ENCODE measurements at places on chromosomes 16 and 17. TPM values are rescaled to one million over a fixed set of nuclear protein-coding genes. Genes with fewer than 3 reads are reported as not detected.

TMEM204 gene
- total RNA-seq = not detected

CCL23 gene
- total RNA-seq = not detected

DNASE1L2 gene
- 0.77 TPM for total RNA-seq

CHST4 gene
- 0.10 TPM for total RNA-seq

GPRC5B gene
- total RNA-seq = 26.3 TPM

NOXO1 gene
- 0.52 TPM for total RNA-seq

MILR1 gene
- total RNA-seq = 2.0 TPM

TBC1D3I gene
- total RNA-seq = 0.27 TPM

CCL18 gene
- not detected for total RNA-seq

SLC13A2 gene
- total RNA-seq = 0.15 TPM

ITGB3 gene
- 4.6 TPM for total RNA-seq

PYDC1 gene
- total RNA-seq = not detected

PRAC1 gene
- not detected for total RNA-seq

CCL8 gene
- total RNA-seq = not detected

CLEC18A gene
- total RNA-seq = 0.06 TPM

EFNB3 gene
- total RNA-seq = 1.6 TPM

DNAI2 gene
- not detected for total RNA-seq

C17orf107 gene
- total RNA-seq = 0.23 TPM

KRTAP9-3 gene
- not detected for total RNA-seq

CLEC3A gene
- total RNA-seq = not detected

CRISPLD2 gene
- total RNA-seq = 3.2 TPM

ATP2A1 gene
- 1.9 TPM for total RNA-seq

CACNA1G gene
- total RNA-seq = 4.2 TPM

CTRB1 gene
- not detected for total RNA-seq

MPHOSPH6 gene
- 30.7 TPM for total RNA-seq

HOXB4 gene
- 0.20 TPM for total RNA-seq

SYNRG gene
- 14.2 TPM for total RNA-seq

SLFN14 gene
- not detected for total RNA-seq
